Stimulated activated CD8-positive, alpha-beta memory T cell treated with anti-CD3 and anti-CD28 coated beads, Interleukin-15, amount 100 ng/mL, for 24 hours (primary cell): ENCODE measurements at places on chromosomes 13 and 19.

DNA sequence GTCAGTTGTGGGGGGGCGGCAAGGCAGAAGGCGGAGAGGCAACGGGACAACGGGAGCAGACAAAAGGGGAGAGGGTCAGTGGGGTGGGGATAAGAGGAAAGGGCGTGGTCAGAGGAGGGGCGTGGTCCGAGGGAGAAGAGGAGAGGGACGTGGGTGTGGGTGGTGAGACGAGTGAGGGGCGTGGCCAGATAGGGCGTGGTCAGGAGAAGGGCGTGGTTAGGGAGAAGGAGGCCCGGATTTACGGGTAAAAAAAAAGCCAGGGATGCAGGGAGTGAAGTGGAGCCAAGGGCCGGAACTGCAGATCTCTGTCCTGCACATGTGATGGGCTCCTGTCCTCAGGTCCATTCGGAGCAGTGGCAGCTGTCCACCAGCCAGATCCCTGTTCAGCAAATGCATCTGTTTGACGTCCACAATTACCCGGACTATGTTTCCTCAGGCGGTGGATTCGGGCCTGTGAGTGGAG lies 21.5 kb downstream of the CPT1C start:
- no peak for DNase-seq

DNA sequence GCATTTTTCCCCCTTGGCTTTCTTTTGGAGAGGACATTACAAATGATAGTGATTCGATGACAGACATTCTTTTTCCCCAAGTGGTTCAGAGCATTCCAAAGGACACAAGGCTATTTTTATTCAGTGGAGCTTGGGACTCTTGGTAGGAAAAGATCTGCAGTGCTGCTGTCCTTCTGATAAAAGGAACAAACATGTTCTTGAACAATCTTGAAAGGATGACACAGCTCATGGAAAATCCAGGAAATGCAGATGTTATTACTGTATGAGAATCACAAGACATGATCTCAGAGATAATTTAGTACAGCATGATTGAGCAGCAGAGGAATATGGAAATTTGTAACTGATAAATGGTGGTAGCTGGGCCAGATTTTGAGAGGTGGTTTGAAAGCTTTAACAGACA lies 96.2 kb upstream of the RFC3 start:
- no peak for DNase-seq

DNA sequence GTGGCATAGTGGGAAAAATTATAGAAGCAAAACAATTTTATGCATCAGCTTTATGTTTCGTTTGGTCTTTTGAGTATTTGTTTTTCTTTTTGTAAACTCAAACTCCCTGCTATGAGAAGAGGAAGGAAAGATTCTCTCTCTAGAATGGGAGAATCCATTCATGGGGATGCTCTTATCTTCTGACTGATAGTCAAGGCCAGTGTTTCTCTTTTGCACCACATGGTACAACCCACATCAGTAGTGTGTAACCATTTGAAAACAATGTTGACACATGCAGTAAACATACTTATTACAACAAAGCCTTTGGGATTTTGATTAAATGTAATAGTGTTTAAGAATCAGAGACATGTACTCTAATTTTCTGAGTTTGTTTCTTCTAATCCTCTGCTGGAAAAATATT lies 490.5 kb downstream of the MYO16 start:
- no peak for DNase-seq

GRCh38 chr13:73040484-73040883 lies 18.3 kb upstream of the KLF5 start:
- no peak for DNase-seq

- no peak for DNase-seq
These were observed 997 bp upstream of the SAMD4B start for GRCh38 chr19:39341129-39341718.

DNA sequence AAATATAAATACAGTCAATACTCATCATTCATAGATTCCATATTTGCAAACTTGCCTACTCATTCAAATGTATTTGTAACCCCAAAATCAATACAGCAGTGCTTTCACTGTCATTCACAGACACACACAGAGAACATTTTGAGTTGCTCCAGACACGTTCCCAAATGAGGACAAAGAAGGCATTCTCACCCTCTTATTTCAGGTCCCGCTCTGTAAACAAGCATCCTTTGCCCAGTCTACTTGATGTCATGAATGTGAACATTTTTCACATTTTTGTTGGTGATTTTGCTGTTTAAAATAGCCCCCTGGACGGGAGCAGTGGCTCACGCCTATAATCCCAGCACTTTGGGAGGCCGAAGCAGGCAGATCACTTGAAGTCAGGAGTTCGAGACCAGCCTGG lies 15.5 kb downstream of the C19orf47 start:
- no peak for DNase-seq

- DNase-seq, result no peak
These were observed 864.1 kb downstream of the PCDH17 start for GRCh38 chr13:58495668-58496067.

DNA sequence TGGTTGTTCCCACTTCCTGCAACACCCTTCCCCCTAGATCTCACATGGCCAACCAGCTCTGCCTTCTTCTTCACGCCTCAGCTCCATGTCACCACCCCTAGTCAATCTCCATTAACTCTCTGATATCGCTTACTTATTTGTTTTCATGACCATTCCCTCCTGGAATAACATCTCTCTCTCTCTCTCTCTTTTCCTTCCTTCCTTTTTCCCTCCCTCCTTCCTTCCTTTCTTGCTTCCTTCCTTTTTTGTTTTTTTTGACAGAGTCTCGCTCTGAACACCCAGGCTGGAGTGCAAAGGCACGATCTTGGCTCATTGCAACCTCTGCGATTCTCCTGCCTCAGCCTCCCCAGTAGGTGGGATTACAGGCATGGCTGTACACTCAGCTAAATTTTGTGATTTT lies 44.9 kb upstream of the ADGRL1 start:
- DNase-seq, result no peak

DNA sequence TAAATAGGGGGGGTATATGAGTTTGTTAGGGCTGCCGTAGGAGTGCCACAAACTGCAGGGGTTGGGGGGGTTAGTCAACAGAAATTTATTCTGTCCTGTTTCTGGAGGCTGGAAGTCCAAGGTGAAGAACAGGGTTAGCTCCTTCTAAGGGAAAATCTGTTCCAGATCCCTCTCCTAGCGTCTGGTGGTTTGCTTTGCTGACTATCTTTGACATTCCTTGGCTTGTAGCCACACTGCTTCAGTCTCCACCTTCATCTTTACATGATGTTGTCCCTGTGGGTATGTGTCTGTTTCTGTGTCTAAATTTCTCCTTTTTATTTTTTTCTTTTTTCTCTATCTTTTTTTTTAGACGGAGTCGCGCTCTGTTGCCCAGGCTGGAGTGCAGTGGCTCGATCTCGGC lies 8.1 kb upstream of the ICAM1 start:
- no peak for DNase-seq

DNA sequence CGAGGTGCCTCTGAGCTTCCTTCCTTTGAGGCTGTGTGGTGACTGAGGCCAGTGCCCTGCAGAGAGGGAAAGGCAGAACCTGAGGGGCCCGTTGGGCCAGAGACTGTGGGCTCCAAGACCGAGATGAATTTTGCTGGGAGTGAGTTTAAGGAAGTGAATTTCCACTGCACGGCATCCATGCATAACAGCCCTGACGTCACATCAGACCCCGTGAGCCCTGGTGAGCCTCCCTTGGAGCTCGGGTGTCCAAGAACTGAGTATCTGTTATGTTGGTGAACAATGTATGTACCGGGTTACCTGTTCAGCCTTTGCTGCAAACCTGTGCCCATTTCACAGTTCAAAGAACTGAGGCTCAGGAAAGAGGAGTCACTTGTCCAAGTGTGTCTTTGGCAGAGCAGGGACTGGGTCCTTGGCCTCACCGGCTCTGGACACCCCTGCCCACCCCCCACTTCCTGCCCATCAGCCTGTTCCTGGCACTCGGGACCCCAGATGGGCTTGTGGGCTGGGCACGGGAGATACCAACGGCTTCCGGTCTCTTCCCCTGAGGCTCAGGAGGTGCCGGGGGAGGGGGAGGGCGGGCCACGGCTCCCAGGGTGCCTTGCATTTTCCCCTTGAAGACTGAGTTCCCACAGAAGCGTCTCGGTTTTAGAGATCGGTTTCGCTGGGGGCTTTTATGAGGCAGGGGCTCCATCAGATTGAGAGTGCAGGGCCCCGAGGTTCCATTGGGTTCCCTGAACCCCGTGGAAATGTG lies 33.7 kb downstream of the NFILZ start:
- no peak for DNase-seq

GRCh38 chr19:38592940-38593339 lies 24.8 kb downstream of the MAP4K1 start:
- no peak for DNase-seq

DNA sequence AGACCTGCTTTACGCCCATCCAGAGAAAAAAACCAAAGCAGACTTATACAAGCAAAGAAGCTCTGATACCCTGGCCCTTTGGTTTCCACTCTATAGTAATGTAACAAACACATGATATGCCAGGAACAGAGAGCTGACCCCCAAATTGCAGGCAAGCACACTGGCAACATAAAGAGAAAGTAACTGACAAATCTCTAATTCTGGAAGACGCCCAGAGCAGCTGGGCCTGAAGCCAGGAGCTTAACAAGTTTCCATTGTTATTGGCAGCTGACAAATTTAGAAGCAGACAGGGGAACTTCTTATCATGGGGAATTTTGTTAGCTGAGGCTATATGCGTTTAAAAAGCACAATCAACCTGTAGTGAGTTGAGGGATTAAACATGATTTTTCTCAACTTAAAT lies 158.0 kb downstream of the DLEU7 start:
- no peak for DNase-seq

GRCh38 chr19:19399733-19400433 lies 5.6 kb upstream of the GATAD2A start:
- no peak for DNase-seq

DNA sequence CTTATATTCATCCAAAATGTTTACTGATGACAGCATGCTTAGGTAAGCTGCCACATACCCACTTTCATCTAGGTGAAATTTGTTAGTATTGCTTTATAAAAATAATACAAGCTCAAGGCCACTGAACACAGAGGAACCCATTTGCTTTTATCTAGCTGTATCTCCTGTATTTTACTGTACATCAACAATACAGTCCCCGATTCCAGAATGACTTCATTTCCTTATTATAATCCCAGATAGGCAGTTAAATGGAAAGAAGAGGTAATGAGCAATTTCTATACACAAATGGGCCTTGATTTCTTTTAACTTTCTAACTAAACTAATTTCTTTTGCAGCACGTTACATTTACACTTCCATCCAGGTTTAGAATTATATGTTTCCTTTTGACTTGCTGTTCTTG lies 86.2 kb downstream of the SHISA2 start:
- no peak for DNase-seq

DNA sequence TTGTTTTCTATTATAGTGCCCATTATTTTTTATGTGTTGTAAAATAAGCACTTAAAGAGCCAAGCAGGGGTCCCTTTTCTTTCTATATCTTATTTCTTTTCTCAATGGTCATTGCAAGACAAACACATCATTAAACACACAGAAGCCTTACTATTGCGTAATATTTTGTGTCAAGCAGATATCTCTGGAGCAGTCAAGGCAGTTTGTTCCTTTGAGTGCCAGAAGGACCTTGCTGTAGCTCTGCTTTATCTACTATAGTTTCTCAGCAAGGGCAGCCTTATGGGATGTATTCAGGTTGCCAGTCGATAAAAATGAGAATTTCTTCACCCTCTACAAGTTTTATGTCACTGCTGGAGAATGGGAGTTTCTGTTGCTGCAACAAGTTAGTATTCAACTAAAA lies 319.3 kb downstream of the TDRD3 start:
- DNase-seq, result no peak

DNA sequence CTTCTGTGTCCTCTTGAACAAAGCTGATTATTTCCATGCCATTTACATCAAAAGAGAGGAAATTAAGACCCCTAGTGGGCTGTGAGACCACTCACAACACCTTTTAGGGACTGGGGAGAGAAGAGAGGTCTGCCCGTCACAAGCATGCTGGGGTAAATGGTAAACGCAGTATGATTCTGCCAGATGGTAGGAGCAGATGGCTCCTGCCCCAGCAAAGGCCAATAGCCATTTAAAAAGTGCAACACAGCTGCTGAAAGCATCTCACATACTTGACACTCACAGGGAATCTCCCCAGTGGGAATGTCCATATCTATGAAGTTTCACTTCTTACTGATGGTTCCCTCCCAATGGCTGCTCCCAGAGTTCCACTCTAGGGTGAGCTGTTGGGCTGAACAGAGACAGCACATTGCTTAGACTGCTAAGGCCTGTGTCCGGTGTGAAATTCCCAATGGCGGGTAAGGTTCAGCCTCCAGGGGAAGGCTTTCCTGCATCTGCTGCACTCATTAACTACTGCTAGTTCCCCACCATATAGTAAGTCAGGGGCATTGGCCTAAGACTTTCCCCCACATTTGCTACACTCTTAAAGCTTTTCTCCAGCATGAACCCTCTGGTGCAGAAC lies 7.4 kb downstream of the ZNF671 start:
- DNase-seq, result no peak

GRCh38 chr13:60078226-60078625 lies 85.5 kb downstream of the DIAPH3 start:
- DNase-seq, result no peak

- DNase-seq, result no peak
These were observed 1.2 kb downstream of the RABAC1 start for GRCh38 chr19:41957838-41958366.

GRCh38 chr13:99626461-99627082 lies 125.3 kb downstream of the TM9SF2 start:
- no peak for DNase-seq

DNA sequence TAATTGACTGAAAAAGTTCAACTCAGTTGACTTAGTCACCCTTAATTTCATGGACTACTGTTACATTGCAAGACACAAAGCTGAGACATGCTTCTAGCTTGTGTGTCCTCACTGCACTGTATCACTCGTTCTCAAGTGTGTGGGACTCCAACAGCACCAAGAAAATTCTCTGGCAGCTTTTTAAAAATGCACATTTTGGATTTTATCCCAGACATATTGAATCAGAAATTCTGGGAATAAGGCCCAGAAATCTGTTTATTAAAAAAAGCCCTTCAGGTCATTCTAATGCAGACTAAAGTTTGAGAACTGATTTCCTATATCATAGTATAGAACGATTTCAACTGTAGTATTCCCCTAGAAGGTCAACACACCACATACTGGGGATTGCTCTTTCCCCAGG lies 1485.3 kb downstream of the PCDH9 start:
- no peak for DNase-seq

DNA sequence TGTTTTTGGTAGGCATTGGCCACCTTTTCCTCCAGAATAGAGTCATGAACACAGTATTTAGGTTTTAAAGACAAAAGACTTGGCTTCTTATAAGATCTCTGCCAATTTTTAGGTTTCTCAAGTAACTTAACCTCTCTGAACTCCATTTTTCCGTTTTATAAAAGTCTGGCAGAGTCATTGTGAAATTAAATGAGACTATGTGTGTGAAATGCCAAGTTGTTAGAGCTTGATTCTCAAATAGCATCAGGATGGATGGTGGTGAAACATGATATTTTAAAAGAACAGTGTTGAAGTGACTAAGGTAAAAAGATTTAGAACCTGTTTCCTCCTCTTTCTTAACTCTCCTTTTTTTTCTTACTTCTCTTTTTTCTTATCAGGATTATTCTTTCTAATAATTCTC lies 617.7 kb upstream of the SLITRK1 start:
- DNase-seq, result no peak

- DNase-seq, result no peak
These were observed 399.6 kb downstream of the DCT start for GRCh38 chr13:94079876-94080275.

GRCh38 chr13:113820813-113821651 lies 42.8 kb downstream of the GAS6 start:
- no peak for DNase-seq

GRCh38 chr13:28421676-28422410 lies 73.1 kb downstream of the FLT1 start:
- no peak for DNase-seq

- DNase-seq, result no peak
These were observed 63.9 kb downstream of the GPC6 start for GRCh38 chr13:93290503-93290902.
